ENCODE measurements at places on chromosomes 1 and 21.
A peak's percentile ranks its signal among the peaks of the same experiment; 100 is the strongest.

- no peak for DNase-seq
Observed at GRCh38 chr1:45260244-45260643, 53.8 kb upstream of the ZSWIM5 start.

DNA sequence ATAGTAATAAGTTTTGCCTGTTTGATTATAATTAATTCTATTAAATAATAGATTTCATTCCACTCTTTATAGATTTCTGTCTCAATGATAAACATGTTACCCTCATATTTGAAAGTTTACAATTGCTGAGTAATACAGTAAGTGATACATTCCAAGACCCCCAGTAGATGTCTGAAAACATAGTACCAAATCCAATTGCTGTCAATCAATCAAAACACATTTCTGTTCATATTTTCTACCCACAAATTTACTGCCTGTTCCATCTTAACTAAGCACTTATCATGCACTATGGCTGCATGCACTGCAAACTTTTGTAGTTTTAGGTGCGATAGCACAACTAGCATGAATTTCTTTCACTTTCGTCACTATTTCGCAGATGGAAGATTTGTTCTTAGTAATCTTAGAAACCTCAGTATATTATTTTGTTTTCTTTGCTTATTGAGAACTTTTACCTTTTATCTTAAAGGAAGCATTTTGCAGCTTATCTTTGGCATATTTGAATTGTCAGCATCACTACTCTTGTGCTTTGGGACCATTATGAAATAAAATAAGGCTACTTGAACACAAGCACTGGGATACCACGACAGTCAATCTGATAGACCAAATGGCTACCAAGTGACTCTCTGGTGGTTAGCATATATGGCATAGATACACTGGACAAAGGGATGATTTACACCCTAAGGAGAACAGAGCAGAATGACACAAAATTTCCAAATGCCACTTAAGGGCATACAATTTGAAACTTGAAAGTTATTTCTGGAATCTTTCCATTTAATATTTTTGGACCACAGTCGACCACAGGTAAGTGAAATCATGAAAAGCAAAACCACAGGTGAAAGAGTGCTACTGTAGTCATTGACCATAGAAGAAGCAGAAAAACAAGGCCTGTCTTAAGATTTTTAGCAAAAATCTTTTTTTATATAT, 67.6 kb downstream of the RGS13 start:
- no peak for DNase-seq

DNA sequence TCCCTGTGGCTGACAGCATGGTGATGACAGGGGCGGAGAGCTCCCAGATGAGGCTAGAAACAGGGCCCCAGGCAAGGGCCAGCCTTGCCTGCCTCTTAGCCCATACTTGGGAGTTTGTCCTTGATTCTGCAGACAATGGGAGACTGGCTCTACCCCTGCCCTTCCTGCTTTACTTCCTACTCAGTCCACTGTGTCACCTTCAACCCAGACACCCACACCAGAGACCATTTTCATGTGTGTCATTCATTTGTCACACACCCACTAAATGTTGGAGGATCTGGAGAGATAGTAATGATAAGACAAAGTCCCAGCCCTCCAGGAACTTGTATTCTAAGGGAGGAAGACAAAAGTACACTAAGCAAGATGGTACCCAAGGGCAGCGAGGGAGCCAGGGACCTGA, 43.7 kb downstream of the SYT6 start:
- no peak for DNase-seq

- no peak for DNase-seq
Observed at GRCh38 chr1:188006354-188006753, 1177.6 kb downstream of the PLA2G4A start.

DNA sequence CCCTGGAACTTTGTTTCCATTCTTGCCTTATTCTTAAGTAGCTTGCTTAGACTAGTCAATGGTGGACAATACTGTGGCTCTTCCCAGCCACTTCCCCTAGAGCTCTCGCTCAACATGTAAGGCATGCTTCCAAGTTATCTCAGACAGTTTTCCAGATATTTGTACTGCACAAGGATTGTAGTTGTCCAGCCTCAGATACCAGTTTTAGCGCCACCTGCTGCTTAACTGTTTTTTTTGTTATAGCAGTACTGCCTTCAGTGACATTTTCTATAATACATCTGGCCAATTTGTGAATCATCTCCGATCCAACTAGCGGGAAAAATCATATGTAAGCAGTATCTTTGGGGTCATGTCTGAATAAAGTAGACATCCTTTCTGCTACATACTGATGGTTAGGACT, 346.7 kb upstream of the ADGRL4 start:
- no peak for DNase-seq

- DNase-seq = no peak
Observed at GRCh38 chr1:198627436-198628066, 11.3 kb upstream of the PTPRC start.

- DNase-seq = no peak
Observed at GRCh38 chr1:204076891-204077290, 4.0 kb downstream of the SOX13 start.

DNA sequence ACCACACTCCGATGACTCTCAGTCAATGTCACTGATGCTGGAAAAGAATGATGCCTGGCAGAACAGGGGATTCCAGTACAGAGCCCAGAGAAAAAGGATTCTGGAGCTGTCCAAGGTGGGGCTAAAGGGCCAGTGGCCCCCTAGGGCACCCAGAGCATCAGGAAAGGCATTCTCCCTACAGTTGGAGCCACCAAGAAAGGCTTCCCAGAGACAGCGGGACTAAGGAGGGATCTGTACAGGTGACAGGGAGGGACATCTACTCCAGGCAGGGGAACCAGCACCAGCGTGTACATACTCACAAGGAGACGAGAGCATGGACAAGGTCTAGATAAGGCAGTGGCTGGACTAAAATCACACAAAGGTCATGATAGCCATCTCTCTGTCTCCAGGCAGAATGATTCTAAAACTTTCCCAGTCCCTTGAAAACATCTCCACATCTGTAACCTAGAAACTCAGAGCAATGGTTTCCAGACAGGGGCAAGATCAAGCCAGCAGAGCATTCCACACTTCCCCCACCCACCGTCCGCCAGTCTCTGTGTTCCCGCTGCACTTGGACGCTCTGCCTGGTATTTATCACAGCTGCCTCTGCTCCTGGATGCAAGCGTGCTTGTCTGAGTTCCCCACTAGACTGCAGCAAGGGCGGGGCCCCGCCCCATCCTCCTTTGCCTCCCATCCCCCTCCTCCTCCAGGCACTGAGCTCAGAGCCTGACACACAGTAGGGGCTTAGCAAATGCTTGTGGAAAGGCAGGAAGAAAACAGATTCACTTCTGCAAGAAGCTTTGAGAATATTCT, 111.6 kb upstream of the ZC3H12A start:
- no peak for DNase-seq

GRCh38 chr1:38038861-38039260, 7.7 kb downstream of the POU3F1 start:
- DNase-seq = no peak

- DNase-seq = peak; percentile 24
Observed at GRCh38 chr1:910881-911721, 12.6 kb upstream of the SAMD11 start.

- DNase-seq = no peak
Observed at GRCh38 chr1:66397192-66397591, 136.8 kb upstream of the SGIP1 start.

GRCh38 chr1:43352881-43353280, 5.9 kb upstream of the CDC20 start:
- no peak for DNase-seq

- no peak for DNase-seq
Observed at GRCh38 chr1:227771771-227772170, 36.5 kb downstream of the SNAP47 start.

DNA sequence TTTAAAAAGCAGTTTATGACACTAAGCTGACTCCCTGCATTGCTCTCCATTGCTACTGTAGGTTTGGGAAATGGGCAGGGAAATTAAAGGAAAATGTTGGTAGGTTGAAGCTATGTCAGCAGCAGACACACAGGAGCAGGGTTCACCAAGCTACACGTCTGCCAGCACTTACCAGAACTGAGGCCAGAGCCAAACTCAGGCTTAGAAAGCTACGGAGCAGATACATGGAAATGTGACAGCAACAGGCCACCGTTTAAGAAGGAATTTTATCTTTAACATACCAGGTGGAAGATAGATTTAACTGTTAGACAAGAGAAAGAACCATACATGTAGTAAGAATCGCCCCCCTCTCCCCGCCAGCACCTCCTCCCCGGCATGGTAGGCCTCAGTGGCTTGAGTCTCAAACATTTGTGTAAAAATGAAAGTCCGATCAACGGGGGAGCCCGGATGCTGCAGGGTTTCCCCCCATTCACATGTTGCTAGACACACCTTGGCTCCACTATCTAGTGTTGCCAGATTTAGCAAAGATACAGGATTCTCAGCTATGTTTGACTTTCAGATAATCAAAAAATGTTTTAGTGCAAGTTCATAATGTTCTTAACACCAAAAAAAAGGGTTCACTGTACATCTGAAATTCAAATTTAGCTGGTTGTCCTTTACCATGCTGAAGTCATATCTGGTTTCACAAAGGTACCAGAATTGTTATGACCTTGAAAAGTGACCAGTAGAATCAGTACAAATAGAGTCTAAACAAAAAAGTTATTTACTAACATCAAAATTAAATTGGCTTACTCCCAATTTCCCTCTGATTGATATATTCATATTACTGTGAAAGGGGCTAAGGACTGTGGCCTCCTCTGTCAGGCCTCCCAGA, 6.7 kb downstream of the OR2T11 start:
- no peak for DNase-seq

DNA sequence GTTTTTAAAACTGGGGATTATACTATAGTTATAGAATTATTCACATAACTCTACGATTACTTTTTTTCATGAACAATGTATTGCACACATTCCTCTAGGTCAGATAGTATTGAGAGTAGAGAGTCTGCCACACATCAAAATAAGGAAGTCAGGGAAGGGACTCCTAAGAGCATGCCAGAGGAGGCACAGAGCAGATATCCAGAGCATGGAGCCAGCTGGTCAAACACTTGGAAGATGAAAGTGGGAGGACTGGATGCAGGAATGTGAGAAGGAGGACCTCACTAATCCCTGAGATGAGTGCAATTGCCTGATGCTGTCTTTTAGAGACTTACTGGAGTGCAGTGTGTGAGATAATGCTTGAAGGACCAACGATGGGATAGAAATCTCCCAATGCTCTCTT, 9.6 kb upstream of the RFX5 start:
- DNase-seq = no peak

DNA sequence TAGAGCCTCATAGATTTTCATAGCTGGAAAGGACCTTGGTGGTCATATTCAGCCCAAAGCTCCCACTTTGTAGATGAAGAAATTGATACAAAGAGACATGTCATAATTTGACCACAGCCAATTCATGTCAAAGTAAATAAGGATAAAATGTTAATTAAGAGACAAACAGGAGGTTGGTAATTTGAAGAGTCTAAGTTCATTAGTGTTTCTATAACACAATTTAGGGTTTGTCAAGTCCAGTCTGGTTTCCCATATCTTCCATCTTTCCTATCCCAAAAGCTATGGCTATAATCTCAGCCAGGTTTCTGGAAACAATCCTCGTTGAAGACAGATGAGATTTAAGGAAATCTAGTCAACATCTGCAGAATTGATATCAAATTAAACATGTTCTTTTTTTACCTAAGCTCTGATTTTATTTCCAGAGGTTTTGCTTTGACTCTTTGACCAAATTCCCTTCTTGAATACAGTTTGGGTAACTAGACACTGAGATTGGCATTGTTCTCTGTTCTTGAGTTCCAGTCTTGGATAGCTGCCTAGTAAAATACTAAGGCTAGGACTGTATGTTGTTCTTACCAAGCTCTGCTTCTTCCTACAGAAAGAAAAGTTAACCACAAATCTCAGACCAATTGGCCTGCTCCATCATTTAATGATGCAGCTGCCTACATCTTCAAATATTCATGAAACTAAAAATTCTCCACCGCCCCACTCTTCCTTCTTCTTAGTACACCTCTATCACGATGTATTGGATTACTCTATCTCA, 62.0 kb downstream of the SLC44A5 start:
- DNase-seq = no peak

GRCh38 chr21:42578761-42579415, 65.2 kb downstream of the SLC37A1 start:
- DNase-seq = no peak

DNA sequence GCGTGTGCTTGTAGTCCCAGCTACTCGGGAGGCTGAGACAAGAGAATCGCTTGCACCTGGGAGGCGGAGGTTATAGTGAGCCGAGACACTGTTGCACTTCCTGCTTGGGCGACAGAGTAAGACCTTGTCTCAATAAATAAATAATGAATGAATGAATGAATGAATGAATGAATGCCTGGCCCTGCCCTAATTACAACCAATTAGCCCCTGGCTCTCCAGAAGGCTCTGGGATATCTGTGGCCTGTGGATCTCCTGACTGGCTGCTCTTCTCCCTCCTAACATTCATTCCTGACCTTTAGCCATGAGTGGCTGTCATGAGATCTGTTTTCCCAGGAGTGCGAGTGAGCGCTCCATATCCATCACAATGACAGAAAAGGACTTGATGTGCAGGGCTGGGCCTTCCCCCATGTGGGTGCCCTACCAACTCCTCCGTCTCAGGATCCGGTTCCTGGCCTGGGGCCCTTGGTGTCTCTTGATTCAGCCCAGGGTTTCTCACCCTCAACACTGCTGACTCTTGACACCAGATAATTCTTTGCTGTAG, 243.6 kb upstream of the TMEM51 start:
- no peak for DNase-seq

DNA sequence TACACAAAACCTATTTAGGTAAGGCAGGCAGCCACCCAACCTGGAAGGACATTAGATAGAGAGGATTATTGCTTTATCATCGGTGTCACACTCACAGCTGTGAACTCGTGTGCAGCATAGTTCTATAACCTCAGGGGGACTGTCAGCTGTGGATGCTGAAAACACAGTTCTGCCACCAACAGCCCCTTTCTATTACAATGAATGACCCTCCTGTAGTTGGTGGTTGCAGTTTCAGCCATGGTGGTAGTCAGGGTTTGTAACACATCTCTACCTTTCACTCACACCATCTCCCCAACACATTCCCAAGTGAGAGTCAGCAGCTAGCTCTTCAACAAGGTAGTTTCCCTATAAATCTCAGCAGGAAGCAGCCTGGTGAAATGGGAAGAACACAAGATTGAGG, 136.8 kb downstream of the ZC3H11B start:
- no peak for DNase-seq

DNA sequence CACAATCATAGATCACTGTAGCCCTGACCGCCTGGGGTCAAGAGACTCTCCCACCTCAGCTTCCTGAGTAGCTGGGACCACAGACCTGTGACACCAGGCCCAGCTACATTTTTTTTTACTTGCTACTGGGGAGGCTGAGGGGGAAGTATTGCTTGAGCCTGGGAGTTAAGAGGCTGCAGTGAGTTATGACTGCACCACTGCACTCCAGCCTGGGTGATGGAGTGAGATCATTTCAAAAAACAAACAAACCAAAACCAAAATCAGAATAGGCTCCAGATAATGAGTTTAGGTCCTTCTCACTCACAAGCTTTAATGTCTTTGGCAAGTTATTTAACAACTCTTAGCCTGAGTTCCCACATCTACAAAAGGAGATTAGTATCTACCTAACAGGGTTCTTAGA, 22.8 kb downstream of the WDR26 start:
- DNase-seq = no peak

DNA sequence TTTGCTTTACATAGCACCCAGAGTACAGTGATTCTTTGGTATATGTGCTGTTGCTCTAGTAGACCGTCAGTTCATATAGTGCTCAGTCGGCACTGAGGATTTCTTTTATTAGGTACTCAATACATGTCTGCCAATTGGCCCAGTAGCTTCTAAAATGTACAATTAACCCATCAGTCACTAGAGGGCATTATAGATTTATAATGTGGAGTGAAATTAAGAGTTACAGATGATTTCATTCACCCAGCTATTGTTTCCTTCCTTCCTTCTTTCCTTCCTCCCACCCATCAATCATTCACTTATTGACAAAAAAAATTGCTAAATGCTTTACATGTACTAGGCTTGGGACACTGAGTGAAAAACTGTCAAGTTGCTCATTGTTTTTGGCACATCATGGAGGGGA, 263.6 kb upstream of the USP24 start:
- no peak for DNase-seq

All from NCI-H187 treated with DMSO at 0.1 percent for 48 hours (cell line).